ENCODE measurements at places on chromosomes 16 and 17.

DNA sequence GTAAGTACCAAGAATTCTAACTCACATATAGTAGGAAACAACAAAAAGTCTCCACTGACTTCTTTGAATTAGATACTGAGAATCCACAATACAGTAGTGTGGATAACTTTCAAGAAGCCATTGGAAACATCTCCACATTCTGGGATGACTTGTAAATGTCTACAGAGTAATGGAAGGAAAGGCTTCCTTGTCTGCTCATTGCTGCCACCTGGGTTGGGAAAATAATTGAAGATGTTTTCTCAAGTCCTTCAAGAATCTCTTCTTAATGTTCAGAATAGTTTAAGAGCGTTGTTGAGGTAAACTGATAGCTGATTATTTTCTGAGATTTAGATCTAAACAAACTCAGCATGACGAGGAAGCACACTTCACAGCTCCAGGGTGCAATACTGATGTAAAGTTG, 14.0 kb downstream of the CPSF4L start:
- DNase-seq = no peak

- DNase-seq = no peak
Observed at GRCh38 chr17:71482625-71483024, 638.2 kb upstream of the SOX9 start.

DNA sequence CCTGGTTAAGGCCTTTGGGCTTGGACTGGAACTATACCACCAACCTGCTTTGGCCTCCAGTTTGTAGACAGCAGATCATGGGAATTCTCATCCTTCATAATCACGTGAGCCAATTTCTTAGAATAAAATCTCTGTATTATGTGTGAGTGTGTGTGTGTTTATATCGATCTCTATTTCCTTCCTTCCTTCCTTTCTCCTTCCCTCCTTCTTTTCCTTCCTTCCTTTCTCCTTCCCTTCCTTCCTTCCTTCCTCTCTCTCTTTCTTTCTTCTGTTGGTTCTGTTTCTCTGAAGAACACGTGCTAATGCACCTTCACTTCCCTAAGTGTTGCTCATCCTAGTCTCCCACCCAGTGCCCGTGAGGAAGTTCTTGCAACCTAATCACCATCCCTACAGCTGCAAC, 35.5 kb upstream of the PHB1 start:
- DNase-seq = no peak

DNA sequence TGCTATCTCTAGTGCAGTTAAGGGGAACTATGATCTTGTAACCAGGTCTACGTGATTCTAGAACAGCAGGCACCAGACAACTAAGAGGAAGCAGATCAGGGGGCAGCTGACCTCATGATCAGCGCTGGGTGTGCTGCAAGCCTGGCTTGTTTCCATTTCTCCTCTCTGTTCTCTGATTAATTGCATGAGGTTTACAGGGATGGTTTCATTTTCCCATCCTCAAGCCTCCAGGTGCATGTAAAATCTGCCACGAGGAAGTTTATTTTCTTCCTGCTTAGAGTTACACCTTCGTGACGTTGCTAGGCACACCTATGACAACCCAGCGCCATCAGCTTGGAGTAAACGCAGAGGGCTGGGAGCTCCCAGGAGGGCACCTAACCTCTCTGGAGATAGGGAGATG, 4.3 kb upstream of the NUPR1 start:
- DNase-seq = no peak

DNA sequence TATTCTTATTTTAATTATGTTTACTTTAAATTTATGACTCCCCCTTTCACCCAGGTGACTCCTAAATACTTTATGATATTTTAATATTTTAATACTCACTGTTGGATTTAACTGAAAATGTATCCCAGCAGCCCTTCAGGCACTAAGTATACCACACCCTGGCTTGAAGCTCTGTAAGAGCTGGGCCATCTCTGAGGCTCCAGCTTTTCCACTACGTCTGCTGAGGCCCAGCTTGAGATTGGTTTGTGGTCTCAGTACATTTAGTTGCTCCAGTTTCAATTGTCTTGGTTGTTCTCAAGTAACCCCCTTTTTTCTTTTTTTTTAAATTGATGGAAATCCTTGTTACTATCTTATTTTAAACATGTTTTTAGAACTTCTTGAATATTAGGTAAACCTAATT, 27.0 kb upstream of the CAPNS2 start:
- no peak for DNase-seq

- DNase-seq = no peak
Observed at GRCh38 chr17:72529386-72529785, 408.6 kb downstream of the SOX9 start.

DNA sequence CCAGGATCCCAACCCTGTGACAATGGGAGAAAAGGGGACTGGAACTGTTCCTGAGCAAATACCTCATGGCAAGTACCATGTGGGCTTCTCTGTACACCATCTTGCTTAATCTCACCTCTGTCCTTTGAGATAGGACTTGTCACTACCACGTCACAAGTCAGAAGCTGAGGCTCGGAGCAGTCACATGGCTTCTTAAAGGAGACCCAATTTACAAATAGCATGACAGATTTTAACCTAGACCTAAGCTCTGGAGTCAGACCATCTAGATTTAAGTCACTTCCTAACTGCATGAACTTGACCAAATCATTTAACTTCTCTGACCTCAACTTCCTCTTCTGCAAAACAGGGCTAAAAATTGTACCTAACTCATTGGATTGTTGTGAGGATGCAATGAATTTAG, 36.0 kb upstream of the CCL1 start:
- no peak for DNase-seq

DNA sequence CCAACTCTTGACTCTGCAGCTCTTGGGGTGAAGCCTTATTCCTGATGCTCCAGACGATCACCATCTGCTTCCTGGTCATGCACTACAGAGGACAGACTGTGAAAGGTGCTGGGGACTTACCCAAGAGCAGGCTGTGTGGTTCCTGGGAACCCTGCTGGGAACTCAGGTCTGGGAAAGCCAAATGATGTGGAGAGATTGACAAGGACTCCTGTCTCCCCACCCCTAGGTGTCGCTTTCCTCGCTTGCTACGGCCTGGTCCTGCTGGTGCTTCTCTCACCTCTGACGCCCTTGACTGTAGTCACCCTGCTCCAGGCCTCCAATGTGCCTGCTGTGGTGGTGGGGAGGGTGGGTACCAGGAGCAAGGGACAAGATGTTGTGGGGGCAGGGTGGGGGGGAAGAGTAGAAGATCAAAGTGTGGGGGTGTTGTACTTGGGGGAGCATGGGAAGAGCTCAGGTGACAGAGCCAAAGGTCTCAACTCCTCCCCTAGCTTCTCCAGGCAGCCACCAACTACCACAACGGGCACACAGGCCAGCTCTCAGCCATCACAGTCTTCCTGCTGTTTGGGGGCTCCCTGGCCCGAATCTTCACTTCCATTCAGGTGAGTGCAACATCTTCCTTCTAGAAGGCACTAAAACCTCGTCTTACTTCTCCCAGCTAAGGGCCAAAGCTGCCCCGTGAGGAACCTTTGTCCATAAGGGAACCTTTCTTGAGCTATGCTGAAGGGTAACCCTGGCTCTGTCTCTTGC, 3.0 kb downstream of the SOX15 start:
- DNase-seq = no peak

DNA sequence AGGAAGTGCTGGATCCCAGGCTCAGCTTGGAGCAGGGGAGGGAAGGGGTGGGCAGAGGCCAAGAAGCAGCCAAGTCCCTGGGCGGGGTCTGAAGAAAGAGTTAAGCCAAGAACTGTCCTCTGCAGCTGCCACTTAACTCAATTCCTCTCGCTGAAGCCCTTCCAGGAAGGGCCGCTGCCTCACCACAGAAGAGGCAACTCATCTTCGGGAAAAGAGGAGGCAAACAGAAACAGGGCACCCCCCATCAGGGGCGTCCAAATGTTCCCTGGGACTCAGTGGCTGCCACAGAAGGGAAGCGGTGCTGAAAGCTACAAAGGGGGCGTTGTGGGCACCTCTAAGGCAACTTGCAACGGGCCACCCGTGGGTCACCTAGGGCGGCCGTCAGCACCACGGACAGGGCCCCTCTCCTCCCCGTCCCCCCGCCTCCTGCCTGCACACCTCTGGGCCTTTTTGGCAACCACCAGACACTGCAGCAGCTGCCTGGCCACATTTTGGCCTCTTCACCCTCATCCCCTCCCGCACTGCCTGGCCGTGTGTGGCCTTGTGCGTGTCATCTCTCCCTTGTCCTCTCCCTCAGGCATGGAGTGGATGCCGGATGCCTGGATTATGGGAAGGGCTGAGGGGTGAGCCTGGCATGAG, 2.5 kb downstream of the TLCD3B start:
- no peak for DNase-seq

DNA sequence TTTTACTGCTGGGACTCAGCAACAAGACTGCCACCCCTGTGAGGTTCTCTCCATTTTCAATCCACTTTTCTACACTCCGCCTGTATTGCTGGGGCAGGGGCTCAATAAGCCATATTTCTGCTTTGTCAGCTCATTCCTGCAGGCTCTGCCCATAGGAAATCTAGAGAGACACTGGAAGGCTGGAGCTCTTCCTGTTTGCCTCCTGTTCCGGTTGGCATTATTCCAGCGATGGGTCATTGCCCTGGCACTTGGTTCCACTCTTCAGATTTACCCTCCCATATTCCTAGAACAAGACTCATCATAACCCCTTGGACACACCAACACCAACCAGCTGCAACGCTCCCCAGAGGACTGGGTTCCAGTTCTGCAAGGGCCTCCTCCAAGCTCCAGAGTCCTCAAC, 210.4 kb downstream of the CA10 start:
- DNase-seq = no peak

- DNase-seq = no peak
Observed at GRCh38 chr17:42061646-42062487, 11.5 kb upstream of the C17orf113 start.

Measured in esophagus squamous epithelium (tissue), 5 donors.